ENCODE measurements at places on chromosomes 3 and 15.
A peak's percentile ranks its signal among the peaks of the same experiment; 100 is the strongest.

DNA sequence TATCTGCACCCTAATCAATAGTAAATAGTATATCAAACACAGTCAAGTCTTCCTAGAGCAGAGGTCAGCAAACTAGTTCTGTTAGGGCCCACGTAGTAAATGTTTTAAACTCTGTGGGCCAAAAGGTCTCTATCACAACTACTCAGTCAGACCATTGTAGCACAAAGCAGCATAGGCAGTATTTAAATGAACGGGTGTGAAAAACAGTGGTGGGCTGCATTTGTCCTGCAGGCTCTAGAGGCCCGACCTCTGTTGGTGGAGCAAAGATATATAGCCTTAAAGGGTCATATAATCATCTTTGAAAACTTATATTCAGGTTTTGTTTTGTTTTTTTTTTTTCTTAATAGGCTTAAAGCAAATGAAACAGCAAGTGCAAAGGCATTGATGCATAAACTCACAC, 326.4 kb upstream of the TRIM42 start:
- no peak for DNase-seq

DNA sequence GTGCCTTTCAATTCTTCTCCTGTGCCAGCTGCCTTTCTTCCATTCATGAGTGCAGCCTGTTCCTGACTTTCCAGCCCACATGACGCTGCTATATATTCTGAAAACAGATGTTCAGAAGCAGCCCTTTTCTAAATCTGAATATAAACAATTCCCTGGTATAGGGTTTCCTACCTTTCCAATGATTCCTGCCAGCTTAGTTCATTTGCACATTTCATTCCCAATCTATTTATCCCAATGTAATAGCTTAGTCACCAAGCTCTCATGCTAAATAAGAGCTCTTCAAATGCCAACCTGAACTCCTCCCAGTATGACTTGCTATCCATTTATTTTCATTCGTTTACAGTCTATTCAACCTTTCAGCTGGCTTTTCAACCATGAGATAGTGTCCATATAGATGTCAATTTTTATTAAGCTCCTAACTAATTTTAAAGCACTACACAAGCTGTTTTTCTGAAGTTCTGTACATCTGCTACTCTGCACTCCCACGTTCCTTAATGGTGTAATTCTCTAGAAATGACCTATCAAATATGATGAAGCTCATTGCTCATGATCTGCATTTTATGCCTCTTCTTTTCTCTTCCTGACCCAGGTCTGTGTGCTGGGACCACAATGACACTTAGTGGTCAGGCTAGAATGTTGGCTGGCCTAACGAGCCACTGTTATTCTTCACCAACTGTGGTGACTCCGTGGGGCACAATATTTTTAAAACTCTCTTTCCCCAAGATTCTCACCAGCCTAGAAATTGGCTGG, 605.0 kb upstream of the TBL1XR1 start:
- peak; percentile 76 for DNase-seq

- DNase-seq = no peak
These were observed 22.3 kb upstream of the OR5K4 start for GRCh38 chr3:98331329-98331728.

- DNase-seq = no peak
These were observed 235.8 kb upstream of the ALCAM start for GRCh38 chr3:105130911-105131310.

DNA sequence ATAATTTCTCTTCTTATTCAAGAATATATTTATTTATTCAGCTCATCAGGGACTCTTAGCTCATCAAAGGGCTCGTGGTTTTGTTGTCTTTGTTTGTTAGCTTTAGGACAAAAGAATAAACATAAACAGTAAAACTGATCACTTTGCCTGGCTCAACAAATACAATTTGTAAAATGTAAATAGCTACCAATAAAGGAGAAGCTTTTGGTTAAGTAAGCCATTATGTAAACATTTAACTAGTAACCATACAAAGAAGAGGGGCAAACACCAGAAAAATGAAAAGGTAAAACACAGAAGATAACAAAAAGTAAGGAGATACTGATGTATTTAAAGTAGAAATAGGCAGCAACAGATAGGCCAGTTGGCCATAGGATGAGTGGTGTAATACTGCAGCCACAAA, 761.7 kb downstream of the ROBO1 start:
- DNase-seq = no peak

DNA sequence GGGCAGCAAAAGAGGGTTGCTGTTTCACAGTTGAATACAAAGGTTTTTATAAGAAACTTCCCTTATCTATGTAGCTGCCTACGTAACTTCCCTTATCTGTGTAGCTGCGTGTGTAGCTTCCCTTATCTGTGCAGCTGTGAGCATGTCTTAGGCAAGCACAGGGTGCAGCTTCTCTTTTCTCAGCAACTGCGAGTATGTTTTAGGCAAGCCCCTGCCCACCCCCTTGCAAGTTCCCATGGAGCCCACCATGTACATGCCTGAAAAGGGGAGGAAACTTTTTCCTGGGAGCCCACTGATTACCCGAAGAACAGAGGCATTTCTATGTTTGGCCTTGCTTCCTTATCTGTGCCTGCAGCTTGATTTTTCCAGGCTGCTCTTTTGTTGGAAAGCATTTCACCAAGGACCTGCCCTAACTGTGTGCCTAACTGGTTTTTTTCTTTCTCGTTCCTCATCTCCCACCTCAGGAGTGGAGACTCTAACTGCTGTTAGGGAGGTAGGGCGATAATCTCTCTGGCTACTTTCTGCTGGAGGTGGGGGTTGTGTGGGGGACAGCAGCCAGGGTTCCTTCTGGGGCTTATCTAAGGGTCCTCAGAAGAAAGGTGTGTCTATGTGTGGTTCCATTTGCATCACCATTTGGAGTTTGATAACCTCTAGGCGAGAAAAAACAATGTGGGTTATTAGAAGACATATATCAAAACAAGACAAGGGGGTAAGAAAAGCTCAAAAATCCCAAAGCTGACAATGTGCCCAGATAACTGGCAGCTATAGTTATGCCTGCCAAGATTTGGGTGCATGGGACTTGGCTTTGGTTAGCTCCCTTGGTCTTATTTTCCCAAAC, 26.0 kb downstream of the SORD start:
- no peak for DNase-seq

- DNase-seq = peak; percentile 0
These were observed 79.9 kb downstream of the NR2F2 start for GRCh38 chr15:96410175-96411055.

GRCh38 chr3:33355611-33356010, 78.4 kb downstream of the FBXL2 start:
- DNase-seq = no peak

DNA sequence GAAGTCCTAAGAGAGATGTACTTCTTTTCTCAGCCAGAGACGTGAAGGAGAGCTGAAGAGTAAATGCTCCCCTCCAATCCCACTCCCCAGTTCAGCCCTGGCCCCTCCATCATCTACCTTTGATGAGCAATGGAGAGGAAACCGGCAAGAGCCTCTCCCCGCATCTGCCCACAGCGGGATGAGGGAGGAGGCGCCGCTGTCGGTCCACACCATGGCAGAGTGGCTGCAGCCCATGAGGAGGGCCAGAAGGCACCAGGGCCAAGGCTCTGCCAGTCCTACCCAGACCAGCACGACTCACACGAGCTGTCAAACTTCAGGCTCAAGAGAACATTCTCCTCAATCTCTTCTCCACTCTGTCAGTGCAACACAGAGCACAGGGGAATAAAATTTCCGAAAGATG, 129.8 kb downstream of the OSBPL10 start:
- no peak for DNase-seq

GRCh38 chr3:133191818-133192217, 153.6 kb downstream of the TMEM108 start:
- DNase-seq = no peak

DNA sequence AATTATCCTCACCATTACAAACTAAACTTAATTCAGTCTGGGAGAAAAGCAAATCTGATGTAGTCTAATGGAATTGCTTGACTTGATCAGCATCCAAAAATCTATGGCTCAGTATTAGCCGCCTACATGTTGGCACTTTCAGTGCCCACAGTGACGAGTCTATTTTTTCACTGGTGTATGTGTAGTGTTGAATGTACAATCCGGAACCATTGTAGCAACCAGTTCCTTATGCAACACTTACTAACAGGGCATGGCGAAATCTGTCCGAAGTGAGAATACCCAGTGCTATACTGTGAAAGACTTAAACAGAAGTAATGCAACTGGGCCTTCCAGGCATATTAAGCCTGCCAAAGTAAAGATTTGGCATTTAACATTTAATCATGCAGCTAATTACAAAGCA, 18.6 kb downstream of the LRRN1 start:
- DNase-seq = no peak

- no peak for DNase-seq
These were observed 266.8 kb downstream of the TLE3 start for GRCh38 chr15:69830876-69831275.

GRCh38 chr3:29281344-29282241, 722 bp downstream of the RBMS3 start:
- DNase-seq = no peak

DNA sequence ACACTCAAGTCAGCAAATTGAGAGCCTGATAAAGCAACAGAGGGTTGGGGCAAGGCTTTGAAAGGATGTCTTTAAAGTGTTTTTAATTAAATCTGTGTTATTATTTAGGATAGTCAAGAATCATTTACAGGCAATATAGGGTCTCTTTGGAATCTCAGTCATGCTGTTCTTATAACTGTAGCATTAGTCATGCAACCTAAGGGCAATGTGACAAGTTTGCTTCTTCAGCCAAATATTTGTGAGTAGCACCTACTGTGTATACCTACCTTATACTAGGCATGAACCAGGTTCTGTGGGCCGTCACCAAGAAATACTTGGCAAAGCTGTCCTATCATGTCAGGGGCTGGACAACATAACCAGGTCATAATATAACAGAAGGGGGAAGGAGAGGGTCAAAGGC, 184.6 kb upstream of the TRIM42 start:
- no peak for DNase-seq

GRCh38 chr15:60784483-60785254, 305.7 kb upstream of the ICE2 start:
- DNase-seq = peak; percentile 10

DNA sequence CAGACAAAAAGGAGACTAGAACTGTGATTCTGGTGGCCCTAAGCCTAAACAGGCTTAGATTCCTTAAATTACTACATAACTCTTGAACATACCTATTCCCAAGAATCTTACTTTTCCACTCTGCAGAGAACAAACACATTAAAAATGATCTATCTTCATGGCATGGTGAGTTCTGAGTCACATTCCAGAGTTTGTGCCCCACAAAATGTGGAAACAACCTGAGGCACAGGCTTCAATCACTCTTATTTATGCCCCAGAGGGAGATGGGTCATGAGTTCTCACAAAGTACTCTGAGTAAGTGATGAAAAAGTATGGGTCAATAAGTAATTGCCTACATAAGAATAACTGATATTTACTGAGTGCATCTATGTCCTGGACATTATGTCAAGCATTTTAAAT, 137.5 kb upstream of the SLC2A2 start:
- no peak for DNase-seq

GRCh38 chr3:64578062-64578770, 109.6 kb downstream of the ADAMTS9 start:
- DNase-seq = no peak

DNA sequence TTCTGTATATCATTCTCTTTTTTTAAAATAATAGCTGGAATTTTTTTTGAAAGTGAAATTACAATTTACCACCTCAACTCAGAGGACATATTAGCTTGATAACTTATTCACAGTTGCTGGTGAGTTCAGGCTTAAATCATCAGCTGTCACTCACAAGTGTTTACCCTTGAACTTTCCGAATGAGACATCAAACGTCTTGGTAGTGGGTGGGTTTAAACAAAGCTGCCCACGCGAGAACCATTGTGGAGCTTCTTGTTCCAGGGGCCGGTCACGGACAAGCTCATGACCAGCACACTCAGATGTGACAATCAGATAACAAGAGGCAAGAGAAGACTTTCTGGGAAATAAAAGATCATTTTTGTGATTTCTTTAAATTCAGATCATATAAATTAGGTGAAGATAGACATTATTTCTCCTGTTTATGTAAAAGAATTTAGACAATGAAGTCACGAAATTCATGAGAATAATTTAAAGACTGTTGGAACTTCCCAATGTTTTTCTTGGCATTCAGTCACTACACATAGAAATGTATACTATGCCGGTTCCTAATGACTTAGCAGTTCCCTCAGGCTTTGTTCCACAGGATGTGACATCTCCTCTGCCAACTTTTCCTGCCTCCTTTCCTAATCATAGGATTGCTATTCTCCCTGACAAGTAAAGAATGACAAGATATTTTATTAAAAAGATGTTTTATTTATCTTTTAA, 29.3 kb downstream of the BTD start:
- DNase-seq = peak; percentile 8

DNA sequence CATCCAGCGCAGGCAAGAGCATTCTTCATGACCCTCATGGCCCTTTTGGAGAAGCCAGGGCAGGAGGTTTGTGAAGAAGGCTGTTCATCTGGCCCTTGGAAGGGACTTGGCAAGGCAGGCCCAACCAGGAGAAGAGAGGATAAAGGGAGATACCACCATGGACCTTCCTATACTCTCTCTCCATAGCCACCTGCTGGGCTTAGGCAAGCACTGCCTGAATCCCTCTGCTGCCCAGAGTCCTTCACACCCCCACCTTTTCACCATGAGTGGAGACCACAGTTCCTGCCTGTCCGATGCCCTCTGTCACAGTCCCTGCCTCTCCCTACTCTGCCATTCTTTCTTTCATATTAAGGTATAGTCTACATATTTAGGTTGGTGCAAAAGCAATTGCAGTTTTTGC, 10.6 kb upstream of the SFMBT1 start:
- peak; percentile 21 for DNase-seq

DNA sequence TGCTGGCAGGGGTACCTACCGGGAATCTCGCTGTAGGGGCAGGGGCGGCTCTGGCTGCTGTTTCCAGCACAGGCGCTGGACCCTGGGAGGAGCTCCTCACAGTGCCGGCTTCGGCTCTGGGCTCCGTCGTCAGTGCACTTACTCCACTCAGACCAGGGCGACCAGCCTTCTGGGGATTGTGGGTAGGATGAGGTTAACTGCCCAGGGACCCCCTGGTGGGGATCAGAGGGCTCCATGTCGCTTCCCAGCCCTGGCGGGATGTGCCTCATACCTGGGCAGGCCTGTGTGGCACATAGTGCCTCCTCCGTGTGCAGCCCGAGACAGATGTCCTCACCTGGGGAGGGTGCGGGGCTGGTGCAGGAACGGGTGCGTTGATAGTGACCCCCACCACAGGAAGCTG, 115.7 kb downstream of the SEMA5B start:
- no peak for DNase-seq
